Stimulated activated CD4-positive, alpha-beta T cell treated with anti-CD3 and anti-CD28 coated beads, TNF-alpha, amount 100 ng/mL, for 24 hours (primary cell): ENCODE measurements at places on chromosomes 6 and 20.

- no peak for DNase-seq
Measured at GRCh38 chr6:1242446-1242845, 69.5 kb upstream of the FOXQ1 start.

DNA sequence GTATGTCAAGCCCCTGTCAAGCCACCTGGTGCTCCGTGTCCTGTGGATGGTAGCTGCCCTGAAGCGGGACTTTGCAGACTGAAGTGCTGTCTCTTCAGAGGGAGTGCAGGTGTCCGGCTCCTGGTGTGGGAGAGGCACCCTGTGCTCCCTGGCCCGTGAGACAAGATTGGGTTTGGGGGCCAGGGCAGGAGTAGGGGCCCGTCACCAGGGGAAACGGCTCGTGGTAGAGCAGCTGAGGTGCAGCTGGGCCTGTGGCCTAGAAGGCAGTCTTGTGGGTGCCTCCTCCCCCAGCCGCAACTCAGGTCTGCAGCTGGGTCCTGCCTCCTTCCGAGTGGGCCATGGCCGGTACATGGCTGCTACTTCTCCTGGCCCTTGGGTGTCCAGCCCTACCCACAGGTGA, at the start of gene PTCRA:
TSS of gene PTCRA (plus strand) at position 322 of the 400 bp plus-strand sequence. CDS start at position 339, 17 bp downstream.
- no peak for DNase-seq

DNA sequence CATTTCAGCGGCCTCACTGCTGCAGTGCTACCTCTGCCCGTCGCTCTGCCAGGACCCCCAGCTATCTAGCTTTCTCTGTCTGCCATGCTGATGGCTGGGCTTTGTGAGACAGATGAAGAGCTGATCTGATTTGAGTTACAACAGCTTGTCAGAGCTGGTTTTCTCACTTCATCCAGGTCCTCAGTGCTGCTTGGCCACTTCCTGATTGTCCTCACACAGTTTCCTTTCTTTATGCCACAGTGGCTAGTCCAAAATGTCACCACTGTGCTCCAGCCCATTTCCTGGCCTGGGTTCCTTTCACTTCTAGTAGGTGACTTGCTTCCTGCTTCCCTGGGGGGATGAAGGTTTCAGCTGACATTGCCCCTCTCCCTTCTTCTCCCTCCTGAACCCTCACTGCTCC, 35.4 kb downstream of the FNDC1 start:
- no peak for DNase-seq

DNA sequence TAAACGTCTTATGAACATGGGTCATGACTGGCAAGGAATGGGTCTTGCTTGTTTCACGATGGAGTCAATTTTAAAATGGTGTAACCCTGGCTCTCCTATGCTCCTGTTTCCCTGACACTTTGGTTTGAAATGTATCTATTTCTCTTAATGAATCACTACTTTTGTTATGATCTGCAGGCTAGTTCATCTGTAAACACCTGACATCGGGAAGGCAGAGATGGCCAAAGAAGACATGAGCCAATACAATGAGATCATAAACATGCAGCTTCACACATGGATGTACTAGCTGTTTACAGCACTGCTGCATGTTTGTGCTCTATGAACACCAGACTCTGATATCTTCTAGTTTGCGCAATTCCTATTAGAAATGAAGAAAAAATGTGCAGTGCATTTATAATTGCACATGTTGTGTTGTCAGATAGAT, 11.0 kb upstream of the RAD21L1 start:
- no peak for DNase-seq
